ENCODE measurements at places on chromosomes 4 and X.

DNA sequence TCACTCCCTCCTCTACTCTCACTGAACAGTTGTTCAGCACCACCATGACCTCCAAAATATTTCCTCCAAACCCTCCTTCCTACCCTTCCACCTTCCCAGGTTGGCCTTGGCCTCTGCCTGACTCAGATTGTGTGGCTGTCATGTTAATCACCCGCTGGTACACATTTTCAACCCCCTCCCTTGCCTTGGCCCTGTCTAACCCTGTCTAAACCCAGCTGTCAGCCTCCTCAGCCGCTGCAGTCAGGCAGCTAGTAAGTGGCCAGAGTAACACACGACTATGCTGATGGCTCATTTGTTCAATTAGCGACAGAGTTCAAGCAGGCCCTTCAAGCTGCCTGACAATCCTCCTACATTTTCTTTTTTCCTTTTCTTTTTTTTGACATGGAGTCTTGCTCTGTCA is 18.0 kb downstream of the ING2 start:
- no peak for DNase-seq

DNA sequence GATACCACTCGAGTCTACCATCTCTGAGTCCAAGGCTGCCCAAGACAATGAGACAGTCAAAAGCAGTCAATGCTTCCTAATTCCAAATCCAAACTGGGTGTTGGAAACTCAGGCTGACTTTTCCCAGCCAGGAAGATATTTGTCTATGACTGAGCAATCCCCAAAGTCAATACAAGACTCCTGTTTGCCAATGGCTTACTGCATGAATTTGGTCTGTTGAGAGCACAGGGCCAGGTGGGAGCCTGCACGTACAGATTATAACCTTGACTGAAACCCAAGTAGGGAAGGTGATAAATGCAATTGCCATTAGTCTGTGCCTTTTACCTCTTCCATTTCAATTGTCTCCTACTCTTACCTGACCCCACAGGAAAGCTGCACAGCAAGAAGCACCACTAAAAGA is 72.6 kb upstream of the PPARGC1A start:
- no peak for DNase-seq

- DNase-seq = no peak
These were observed 146.8 kb upstream of the PJA1 start for GRCh38 chrX:69311936-69312670.

DNA sequence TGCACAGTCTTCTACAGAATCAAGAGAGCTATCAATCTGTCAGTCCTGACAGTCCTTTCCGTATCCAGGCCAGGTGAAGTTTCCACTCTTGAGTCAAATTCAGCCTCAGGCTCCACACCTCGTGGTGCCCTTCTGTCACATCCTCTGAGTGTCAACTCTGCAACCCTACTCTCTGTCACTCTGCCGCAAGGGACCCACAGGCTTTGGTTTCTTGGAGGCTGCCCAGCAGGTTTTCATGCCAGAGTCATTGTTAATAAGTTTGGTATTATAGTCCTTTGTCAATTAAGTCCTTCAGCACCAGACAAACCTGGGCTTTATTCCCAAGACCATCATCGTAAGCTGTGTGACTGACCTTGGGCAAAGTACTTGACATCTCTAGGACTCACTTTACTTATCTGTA is 83.4 kb upstream of the KLHL13 start:
- DNase-seq = no peak

- no peak for DNase-seq
These were observed 12.1 kb upstream of the SLAIN2 start for GRCh38 chr4:48329193-48329592.

- DNase-seq = no peak
These were observed 35.3 kb upstream of the PTPN13 start for GRCh38 chr4:86558797-86559196.

DNA sequence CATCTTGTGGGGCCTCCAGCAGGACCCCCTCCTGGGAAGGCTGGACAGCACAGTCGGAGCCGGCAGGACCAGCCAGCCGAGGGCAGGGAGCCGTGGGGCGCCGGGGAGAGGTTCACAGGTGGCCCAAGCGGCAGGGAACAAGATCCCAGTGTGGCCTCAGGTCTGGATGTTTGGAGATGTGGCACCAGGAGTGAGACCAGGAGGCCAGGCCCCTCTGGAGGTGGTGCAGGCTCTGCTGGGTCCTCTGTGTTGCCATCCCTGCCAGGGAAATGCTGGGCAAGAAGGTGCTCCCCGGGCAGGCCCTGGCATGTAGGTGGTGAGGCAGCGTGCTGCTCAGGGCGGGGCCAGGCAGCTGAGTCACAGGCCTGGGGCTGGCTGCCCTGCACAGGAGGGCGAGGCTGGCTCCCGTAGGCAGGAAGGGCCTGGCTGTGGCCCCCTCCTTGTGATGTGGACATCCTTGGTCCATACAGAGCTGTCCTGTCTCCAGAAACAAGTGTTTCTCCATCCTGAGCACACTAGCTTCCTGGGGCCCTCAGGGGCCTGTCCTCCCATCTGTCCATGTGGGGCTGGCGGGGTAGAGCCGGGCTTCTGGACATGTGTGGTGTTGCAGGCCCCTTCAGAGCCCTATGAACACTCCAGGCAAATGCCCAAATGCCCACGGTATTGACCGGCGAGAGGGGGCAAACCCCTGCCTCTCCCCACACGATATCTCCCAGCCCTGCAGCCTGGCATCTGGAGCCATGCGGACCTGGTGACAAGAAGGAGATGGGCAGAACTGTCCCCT is 4.8 kb upstream of the HGFAC start:
- DNase-seq = peak; percentile 27

GRCh38 chrX:9429767-9430166 is 35.1 kb upstream of the TBL1X start:
- no peak for DNase-seq

DNA sequence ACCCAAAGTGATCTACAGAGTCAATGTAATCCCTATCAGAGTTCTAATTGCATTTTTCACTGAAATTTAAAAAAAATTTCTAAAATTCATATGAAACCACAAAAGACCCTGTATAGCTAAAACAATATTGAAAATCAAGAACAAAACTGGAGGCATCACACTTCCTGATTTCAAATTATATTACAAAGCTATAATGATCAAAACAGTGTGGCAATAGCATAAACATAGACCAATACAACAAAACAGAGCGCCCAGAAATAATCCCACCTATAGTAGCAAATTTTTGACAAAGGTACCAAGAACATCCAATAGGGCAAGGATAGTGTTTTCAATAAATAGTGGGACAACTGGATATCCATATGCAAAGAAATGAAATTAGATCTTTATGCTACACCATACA is 59.4 kb upstream of the PRKG2 start:
- no peak for DNase-seq

GRCh38 chrX:63658920-63659319 is 126.1 kb downstream of the ARHGEF9 start:
- DNase-seq = no peak

- DNase-seq = no peak
These were observed 139.5 kb downstream of the CPZ start for GRCh38 chr4:8732092-8732491.

- no peak for DNase-seq
These were observed 58.5 kb downstream of the ADGRA3 start for GRCh38 chr4:22457348-22457747.

DNA sequence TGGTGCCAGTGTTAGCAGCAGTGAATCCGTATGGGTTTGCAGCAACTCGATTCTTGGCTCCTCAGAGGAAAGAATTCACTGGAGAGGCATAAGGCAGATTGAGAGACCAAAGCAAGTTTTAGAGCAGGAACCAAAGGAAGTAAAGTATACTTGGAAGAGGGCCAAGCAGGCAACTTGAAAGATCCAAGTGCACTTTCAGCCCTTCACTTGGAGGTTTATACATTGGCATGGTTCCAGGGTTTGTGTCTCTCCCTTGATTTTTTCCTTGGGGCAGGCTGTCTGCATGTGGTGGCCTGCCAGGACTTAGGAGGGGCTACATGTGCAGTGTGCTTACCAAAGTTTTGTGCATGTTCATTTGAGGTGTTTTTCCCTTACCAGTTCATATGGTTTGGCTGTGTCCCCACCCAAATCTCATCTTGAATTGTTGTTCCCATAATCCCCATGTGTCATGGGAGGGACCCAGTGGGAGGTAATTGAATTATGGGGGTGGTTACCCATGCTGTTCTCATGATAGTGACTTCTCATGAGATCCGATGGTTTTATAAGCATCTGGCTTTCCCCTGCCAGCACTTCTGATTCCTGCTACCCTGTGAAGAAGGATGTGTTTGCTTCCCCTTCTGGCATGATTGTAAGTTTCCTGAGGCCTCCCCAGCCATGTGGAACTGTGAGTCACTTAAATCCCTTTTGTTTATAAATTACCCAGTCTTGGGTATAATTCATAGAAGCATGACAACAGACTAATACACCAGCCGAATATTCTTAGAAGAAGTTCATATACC is 86.2 kb upstream of the TSPAN5 start:
- DNase-seq = no peak

GRCh38 chrX:40262157-40263013 is 164.6 kb upstream of the BCOR start:
- no peak for DNase-seq

DNA sequence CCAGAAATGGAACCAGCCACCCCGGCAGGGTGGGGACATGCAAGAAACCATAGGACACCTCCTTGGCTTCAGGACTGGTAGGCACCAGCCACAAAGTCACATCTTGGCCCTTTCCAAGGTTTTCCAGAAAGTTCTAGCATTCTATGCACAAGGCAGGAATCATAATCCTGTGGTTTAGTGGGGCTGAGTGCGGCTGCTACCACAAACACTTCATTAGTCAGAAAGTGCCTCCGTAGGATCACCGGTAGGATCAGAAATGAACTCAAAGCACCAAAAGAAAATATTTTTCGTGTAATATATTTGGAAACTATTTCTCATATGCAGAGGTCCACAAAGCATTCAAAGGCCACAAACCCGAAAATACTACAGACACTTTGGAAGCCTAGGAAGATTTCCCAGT is 191.7 kb downstream of the PTTG2 start:
- no peak for DNase-seq

- DNase-seq = no peak
These were observed 17.7 kb downstream of the COL4A6 start for GRCh38 chrX:108420481-108420880.

GRCh38 chrX:80648023-80648422 is 161.7 kb downstream of the BRWD3 start:
- no peak for DNase-seq

DNA sequence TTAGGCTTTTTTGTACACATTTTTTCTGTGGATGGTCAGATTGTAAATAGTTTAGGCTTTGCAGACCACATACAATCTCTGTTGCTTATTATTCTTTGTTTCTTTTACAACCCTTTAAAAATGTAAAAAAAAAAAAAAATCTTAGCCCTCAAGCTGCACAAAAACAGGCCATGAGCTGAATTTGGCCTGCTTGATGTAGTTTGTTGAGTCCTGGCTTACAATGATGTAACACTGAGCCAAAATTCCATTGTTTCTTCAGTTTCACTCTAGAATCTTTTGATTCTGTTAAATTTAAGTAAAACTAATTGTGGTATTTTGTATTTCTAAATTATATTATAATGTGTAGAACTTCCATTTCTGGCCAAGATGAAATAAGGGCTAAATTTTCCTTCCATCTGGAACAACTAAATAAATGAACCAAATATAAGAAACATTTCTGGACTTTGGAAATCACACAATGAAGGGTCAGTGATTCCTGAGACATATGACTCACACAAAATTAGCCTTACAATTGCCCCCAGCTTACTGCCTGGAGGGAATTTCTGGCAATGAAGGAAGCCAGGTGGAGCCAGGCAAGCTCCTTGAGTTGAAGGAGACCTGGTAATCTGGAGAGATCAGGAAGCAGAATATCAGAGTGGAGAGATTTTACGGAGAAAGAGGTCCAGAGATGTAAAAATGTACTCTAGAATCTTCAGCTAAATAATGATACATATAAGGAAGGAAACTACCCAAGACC is 29.8 kb downstream of the IQCM start:
- no peak for DNase-seq

GRCh38 chr4:118313098-118313497 is 39.7 kb downstream of the PRSS12 start:
- no peak for DNase-seq

GRCh38 chr4:54368281-54369265 is 139.5 kb downstream of the PDGFRA start:
- DNase-seq = no peak

GRCh38 chrX:119004920-119005524 is 30.6 kb downstream of the LONRF3 start:
- DNase-seq = peak; percentile 55

- DNase-seq = no peak
These were observed 88.5 kb downstream of the PAPSS1 start for GRCh38 chr4:107631560-107631959.

DNA sequence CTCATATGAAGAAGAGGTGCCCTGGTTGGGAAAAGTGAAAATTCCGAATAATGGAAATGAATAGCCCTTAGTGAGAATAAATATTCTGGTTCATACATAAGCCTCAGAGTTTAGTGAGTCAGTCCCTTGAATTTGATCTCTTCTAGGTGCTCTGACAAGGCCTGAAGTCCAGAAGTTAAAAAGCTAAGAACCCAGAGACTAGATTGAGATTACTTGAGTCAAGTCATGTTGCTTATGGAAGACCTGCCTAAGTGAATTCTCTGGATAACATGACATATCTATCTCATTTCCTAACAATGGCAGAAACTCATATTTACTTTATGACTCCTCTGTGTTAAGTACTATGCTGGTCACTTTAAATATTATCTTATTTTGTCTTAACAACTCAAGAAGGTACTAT is 10.5 kb upstream of the PRSS48 start:
- no peak for DNase-seq

- DNase-seq = no peak
These were observed 61.1 kb downstream of the ABCG2 start for GRCh38 chr4:88097301-88097700.

- DNase-seq = no peak
These were observed 329.4 kb downstream of the NAF1 start for GRCh38 chr4:162837241-162837640.

DNA sequence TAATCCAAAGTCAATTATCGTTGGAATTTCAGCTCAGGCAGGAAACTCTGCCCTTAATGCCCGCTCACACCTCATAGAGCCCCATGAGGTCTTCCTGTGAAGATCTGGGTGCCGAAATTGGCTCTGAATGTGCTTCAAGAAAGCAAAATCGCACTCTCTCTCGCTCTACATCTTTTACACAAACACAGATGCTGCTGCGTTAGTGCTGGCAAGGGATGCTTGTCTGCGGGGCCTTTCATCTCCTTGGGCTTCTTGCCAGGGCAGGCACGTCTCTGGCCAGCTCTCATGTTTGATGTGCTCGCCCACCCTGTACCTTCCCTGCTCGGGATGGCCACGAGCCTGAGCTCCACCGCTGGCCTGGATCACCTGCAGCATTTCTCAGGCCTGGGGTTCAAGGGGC is 66.5 kb downstream of the CLCN4 start:
- DNase-seq = no peak

GRCh38 chrX:101642093-101642492 is 17.6 kb downstream of the ARMCX2 start:
- DNase-seq = no peak

Data from activated CD4-positive, alpha-beta T cell treated with anti-CD3 and anti-CD28 coated beads for 48 hours (primary cell).